ENCODE measurements at places on chromosomes 12 and 14.

- no peak for DNase-seq
Observed at GRCh38 chr12:30323008-30323407, 372.7 kb downstream of the IPO8 start.

- peak; percentile 46 for DNase-seq
Observed at GRCh38 chr12:98587084-98587483, 6.4 kb upstream of the SLC25A3 start.

DNA sequence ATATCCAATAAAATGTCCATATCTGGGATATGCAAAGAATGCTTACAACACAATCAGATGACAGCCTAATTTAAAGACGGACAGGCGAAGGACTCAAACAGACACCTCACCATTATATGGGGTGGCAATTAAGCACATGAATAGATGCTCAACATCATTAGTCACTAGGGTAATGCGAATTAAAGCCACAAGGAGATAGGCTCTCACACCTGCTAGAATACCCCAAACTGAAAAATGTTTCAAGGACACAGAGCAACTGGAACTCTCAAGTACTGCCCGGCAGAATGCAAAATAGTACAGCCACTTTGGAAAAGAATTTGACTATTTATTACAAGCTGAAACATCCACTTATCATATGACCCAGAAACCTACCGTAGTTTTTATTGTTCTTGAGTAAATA is 42.9 kb downstream of the FERMT2 start:
- DNase-seq, result no peak

DNA sequence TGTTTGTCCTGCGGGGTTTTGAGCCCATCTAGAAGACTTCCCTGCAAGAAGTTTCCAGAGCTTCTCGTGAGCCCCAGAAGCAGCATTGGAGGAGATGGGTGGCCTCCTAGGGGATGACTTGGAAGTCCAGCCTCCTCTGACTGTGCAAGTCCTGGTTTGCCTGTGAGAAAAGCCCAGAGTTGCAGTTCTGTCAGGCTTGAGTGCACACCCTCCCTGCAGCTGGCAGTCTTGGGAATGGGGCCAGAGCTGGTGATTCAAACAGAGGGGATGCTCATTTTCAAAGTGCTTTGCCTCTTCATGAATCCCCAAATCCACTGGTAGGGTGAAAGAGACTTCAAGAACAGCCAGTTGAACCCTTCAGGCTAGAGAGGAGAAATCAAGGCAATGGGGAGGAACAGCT is 3.9 kb upstream of the PPP1R1A start:
- no peak for DNase-seq
